ENCODE measurements at places on chromosomes 2 and 18.

DNA sequence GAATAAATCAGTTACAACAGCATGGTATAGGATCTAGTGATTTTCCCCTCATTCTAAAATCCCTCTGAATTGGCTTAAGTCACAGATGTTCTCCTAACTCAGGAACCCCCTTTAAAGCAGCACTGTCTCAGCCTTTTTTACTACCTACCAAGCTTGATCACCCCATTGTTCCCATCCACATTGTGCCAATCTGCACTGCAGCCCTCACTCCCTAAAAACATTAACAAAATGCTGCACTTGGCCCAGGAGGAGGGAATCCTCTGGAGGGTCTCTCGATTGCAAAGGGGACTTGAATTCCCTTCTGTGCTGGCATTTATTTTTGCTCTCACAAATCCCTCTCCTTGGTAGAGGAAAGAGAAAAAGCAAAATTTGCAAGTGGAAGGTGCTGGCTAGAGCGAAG is 223.0 kb downstream of the PID1 start:
- no peak for DNase-seq

GRCh38 chr2:237944302-237944701 is 22.5 kb upstream of the UBE2F start:
- DNase-seq = no peak

GRCh38 chr2:46276642-46277041 is 20.6 kb upstream of the EPAS1 start:
- DNase-seq = no peak

DNA sequence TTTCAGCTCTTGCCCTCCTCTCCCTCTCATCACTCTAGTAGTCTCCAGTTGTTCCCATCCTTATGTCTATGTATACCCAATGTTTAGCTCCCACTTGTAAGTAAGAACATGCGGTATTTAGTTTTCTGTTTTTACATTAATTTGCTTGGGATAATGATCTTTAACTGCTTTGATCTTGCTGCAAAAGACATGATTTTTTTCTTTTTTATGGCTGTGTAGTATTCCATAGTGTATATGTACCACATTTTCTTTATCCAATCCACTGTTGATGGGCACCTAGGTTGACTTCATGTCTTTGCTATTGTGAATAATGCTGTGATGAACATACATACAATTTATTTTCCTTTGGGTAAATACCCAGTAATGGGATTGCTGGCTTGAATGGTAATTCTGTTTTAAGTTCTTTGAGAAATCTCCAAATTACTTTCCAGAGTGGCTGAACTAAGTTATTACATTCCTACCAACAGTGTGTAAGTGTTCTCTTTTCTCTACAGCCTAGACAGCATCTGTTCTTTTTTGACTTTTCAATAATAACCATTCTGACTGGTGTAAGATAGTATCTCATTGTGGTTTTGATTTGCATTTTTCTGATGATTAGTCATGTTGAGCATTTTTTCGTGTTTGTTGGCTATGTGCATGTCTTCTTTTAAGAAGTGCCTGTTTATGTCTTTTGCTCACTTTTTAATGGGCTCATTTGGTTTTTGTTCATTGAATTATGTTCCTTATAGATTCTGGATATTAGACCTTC is 179.6 kb upstream of the SLC39A10 start:
- DNase-seq = no peak

- DNase-seq = no peak
Measured at GRCh38 chr2:105631011-105631410, 113.7 kb upstream of the NCK2 start.

- no peak for DNase-seq
Measured at GRCh38 chr18:2851771-2852170, 5.0 kb downstream of the EMILIN2 start.

DNA sequence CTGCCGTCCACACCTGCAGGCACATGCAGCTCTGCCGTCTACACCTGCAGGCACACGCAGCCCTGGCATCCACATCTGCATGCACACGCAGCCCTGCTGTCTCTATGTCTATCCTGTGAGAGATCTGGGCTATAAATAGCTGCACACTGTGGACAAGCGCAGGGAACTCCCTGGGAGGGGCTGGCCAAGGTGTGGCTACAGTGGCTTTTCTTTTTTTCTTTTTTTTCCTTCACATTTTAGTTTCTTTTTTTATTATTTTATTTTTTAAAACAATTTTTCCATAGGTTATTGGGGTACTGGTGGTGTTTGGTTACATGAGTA is 42.0 kb downstream of the TMEM182 start:
- no peak for DNase-seq

- no peak for DNase-seq
Measured at GRCh38 chr2:101430156-101430555, 42.9 kb upstream of the CREG2 start.

DNA sequence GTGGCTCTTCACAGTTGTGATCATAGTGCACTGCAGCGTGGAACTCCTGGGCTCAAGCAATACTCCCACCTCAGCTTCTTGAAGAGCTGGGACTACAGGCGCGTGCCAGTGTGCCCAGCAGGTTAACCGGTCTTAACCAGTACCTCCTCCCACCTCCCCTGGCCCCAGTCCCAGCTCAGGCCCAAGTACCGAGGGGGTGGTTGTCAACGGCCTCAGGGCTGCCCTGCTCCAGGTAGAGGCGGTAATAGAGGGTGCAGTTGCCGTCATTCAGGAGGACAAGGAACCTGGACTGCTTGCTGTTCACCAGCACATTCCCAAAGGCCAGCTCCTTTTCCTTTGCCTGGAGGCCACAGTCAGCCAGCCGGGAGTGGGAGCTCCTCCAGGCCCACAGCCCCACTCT is 19.7 kb downstream of the CFAP65 start:
- no peak for DNase-seq

- no peak for DNase-seq
Measured at GRCh38 chr2:236712961-236713673, 143.5 kb downstream of the ACKR3 start.

DNA sequence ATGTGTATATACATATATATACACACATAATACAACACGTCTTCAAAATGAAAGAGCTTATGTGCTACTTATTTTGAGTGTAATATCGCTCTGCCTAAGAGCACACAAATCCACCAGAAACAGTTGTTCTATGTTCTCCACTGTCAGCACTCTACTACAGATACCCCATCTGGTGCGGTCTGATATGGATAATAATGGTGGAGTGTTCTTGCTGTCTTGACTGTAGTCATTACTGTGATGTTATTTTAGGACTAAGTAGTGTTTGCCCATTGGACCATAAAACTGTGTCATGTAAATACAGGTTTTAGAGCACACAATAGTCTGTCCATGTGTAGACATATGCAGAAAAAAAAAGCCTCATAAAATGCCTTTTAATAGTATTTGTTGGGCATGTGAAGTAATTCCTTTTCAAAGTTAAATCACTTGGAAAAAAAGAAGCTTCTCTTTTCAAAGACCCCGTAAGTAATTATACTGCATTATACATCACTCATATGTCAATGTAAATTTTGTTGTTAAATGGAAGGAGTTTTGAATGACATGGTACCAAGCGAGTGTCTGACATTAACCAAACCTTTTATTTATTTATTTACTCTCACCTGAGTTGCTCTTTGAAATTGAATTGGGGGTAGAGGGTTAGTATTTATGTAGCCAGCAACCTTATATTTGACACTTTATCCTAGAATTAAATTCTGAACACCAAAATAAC is 1249.2 kb upstream of the ZEB2 start:
- DNase-seq = no peak

DNA sequence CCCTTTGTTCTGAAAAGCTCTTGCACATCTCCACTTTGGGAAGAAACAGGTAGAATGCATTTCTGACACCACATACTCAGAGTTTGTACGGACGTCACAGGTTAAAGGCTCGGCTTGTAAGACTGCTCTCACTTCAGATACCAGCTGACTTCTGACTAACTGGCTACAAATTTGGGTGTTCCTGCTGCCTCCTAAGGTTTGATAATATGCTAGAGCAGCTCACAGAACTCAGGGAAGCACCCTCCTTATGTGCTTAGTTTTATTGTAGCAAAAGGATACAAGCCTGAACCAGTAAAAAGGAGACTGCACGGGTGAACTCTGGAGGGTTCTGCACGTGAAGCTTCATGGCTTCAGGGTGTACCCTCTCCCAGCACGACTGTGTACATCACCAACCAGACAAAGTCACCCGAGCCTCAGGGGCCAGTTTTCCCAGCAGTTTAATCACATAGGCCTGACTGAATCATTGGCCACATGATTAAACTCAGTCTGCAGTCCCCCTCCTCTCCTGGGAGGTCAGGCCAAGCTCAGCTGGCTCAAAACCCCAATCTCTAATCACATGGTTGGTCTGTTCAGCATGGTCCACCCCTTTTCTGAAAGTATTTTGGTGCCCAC is 749.5 kb upstream of the RAB6C start:
- DNase-seq = no peak

GRCh38 chr18:61926532-61926931 is 33.7 kb upstream of the RNF152 start:
- DNase-seq = peak; percentile 17

DNA sequence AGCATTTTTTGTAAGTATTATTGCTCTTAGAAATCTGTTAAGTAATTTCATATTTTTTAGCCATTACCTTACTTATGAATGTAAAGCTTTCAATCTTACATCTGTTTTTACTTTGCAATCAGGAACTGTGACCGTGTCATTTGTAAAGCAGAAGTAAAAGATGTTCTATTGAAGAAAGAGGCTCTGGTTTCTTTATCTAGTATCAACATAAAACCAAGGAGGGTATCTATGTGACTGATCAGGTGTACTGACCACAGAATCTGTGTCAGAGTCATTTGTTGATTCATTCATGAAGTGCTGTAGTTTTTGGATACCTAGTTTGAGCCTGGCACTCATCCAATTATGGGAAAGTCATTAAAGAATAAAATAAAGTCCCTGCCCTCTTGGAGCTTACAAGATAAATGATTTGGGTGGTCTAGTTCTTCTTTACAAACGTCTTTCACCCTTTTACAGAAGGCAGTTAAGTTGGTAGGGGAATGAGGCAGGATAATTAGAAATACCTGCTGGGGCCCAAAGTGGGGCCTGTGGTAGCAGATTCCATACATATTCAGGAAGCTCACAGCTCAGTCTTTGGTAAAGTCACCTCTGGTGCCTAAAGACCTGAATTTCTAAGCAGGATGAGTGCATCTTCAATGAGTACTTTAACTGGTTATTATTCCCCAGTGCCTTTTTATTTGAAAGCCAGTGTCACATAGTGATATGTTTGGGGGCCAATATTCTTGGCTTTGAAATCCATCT is 260.6 kb upstream of the NT5C1B start:
- DNase-seq = no peak

- no peak for DNase-seq
Measured at GRCh38 chr2:8539743-8540551, 141.9 kb upstream of the ID2 start.

- DNase-seq = no peak
Measured at GRCh38 chr2:29246383-29247300, 131.4 kb downstream of the CLIP4 start.

- DNase-seq = no peak
Measured at GRCh38 chr2:85583667-85584353, 421 bp upstream of the VAMP5 start.

DNA sequence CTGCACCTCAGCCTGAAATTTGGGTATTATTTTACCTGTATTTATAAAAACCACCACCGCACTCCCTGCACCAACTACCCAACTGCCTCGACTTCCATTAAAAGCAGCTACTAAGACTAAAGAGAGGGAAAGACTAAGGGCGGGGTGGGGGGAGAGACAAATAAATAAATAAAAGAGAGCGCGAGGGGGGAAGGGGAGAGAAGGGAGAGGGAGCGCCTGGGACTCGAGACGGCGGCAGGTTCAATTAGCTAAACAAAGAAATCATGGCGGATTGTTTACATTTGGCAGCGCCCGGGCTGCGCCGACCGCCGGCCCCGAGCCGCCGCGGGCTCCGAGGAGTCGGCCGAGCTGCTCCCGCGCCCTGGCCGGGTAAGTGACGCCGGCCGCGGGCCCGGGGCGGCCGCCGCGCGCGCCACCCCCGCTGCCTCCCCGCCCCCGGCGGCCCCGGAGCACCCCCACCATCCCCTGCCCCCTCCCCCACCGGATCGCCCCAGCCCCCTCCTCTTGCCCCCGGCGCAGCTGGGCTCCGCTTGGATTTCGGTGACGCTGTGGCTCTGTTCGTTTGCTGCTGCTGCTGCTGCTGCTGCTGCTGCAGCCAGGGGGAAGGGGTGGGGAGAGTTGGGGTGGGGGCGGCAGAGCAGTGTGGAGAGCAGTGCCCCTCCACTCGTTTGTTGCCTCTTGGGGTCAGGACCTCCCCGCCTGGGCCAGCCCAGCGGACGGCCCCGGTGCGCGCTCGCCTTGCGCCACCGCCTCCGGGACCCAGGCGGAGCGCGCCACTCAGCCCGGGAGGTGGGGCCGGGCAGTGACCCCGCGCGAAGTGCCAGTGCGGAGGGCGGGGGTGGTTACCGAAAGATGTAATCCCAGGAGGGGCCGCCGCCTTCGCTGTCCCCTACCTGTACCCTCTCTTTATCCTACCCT is 187.2 kb upstream of the FANCL start:
- no peak for DNase-seq

DNA sequence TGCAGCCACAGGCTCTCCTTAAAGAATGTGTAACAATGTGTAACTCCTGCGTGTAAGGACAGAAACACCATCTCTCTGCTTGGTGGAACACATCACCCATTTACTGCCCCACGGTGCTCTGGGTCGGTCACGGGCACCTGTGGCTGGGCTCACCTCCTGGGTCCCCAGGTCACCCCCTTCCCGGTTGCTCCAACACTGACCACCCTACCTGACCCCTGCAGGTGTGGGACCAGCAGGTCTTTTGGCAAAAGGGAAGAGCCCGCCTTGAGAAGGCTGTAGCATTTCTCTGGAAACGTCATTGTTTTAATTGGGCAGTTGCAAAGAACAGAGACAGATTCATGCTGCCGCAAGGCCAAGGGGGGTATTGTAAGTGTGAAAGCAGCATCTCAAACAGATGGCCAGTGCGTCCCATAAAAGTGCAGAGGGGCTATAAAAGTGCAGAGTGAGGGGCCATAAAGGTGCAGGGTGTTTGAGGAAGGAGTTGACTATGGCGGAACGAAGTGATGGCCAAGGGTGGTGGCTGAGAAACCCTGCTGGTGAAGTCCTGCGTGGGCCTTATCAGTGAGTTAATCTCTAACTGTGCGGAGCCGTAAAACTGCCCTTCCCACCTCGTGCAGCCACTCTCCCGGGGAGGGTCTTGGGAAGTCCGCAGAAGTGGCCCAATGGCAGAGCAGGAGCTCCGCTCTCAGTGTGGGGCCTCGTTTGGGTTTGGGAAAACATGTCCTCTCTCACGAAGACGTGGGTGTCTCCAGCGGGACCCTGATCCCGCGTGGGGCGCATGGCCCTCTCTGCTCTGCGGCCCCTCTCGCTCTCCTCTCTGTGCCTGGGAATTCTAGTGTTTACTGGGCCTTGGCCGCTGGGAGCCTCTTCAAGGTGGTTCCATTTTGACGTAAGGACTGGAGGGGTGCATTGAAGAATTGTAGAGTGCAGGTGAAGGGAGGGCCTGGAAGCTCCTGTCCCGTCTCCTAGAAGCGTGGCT is 13.7 kb upstream of the NEU4 start:
- DNase-seq = no peak

DNA sequence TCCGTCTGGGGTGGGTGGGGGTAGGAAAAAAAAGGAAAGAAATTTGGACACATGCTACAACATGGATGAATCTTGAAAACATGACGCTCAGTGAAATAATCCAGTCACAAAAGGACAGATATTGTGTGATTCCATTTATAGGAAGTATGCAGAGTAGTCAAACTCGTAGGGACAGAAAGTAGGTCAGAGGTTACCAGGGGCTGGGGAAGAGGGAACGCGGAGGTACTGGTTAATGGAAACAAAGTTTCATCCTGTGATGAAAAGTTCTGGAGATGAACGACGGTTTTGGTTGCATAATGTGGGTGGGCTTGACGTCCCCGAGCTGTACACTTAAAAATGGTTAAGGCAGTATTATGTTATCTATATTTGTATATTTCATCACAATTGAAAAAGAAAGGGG is 4.5 kb upstream of the SFTPB start:
- no peak for DNase-seq

Data from stimulated activated CD8-positive, alpha-beta memory T cell treated with anti-CD3 and anti-CD28 coated beads, Interleukin-4, amount 100 ng/mL, for 24 hours (primary cell).